ENCODE measurements at places on chromosomes 12 and 14.
A peak's percentile ranks its signal among the peaks of the same experiment; 100 is the strongest.

GRCh38 chr12:130320536-130320935 lies 17.2 kb upstream of the PIWIL1 start:
- DNase-seq: no peak

- DNase-seq: peak; percentile 90
Measured at GRCh38 chr12:124906606-124907261, 7.7 kb downstream of the UBC start.

- peak; percentile 64 for DNase-seq
Measured at GRCh38 chr14:26606729-26607312, 9.0 kb upstream of the NOVA1 start.

DNA sequence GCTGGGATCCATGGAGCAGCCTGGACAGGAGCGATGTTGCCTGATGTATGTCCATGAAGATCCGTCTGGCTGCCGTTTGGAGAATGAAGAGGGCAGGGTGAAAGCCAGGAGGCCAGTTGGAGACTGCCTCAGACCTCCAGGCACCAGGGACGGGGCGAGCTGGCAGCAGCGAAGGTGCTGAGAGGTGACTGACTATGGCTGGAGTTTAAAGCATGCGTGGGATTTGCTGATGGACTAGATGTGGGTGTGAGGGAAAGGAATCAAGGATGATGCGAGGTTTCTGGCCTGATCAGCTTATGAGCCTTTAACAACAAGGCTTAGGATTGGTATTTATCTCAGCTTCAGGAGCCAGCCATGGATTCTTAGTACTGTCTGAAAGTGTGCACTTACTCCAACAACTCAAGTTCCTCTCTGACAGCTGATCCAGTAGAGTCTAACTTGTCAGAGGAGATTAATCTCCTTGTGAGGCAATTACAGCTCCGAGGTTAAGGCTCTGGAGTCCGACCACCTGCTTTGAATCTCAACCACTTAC lies 49.4 kb downstream of the DYNC1H1 start:
- DNase-seq: no peak

- DNase-seq: peak; percentile 7
Measured at GRCh38 chr14:90040411-90040810, 21.4 kb upstream of the KCNK13 start.

DNA sequence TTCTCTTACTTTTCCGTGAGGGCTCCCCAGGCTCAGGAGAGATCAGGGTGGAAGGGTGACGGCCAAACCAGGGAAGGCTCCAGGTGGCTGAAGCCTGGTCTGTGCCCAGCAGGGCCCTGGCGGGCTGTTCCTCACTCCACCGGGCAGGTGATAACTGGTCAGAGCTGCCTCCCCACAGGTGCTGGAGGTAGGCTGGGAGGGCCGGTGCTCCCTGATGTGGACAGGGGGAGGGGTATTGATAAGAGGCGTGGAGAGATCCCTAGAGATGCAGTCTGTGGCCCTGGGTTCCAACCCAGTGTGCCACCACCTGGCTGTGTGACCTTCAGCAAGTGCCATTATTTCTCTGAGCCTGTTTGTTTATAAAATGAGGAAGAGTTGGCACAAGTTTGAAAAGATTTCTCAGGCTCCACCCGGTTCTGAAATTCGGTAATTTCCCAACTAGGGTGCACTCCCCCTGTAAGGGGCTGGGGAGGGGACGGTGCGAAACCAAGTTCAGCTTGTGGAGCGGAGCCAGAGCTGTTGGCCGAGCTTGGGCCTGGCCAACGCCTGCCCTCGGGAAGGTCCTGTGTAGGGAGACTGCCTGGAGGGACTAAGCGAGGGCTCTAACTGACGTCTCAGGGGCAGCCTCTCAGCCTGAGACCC lies 1.0 kb upstream of the NR4A1 start:
- DNase-seq: no peak

DNA sequence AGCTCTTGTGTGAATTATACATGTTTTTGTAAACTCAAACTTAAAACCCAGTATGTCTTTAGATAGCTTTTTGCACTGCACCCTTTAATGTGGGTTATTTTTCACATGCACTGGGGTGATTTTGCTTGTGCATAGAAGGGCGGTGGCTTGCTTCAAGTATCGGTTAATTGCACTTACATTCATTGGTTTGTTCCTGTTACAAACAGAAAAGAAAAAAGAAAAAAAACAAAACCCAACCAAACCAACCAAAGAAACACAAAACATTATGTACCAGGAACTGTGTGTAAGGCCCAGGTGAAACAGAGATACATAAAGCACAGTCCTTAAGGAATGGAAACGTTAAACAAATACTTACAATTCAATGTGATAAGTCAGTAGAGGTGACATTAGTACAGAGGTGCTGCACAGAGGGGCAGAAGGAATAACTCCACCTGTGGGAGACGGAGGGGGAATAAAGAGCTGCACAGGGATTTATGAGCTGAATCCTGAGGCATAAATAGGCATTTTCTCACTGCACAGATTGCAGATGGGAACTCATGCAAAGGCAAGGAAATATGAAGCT lies 151.4 kb downstream of the KTN1 start:
- no peak for DNase-seq

DNA sequence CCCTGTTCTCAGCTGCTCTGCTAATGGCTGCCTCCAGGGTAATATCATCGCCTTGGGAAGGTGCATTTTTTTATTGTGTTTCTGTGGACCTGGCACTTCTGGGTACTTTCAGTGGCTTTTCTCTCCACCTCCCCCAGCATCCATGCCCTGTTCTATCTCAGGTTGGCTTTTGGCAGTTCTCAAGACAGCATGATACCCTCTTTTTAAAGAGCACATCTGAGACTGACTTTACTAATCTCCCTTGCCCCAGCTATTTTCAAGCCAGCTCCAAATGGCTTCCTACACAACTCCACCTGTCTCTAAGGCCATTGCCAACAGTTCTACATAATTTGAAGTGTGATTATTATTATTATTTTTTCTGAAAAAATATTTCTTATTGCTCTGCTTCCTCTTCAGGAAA lies 39.1 kb downstream of the CCDC175 start:
- DNase-seq: no peak

- no peak for DNase-seq
Measured at GRCh38 chr12:111993292-111994150, 19.4 kb downstream of the TMEM116 start.

DNA sequence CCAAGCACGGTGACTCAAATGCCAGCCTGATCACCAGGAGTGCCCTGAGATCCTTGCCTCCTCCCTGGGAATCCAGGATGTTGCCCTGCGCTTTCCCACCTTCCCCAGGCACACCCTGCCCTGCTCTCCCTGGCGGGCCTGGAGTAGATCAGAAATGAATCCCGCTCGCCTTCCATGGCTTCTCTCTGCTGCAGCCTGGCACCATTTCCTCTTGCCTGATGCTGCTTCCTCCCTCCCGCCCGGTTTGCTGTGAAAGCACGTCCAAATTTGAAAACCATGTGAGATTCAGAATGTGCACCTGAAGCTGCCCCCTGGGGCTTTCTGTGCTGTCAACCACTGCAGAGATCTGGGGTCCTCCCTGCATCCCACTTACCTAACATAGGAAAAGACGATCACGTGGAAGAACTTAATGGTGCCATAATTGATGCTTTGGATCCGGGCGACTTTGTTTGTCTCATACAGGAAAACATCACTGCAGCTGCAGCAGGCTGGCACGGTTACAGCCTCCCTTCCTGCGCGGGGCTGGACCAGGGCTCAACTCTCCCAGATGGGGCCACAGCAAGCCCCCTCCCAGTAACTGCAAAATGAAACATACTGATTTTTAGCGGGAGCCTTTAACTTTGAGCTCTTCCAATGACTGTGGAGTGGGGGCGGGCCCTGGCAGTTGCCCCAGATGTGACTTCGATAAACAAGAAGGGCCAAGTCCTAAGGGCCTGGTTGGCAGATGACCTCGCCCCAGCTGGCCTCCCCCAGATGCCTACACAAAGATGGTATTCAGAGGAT lies 24.9 kb upstream of the C12orf76 start:
- no peak for DNase-seq

- peak; percentile 29 for DNase-seq
Measured at GRCh38 chr14:51219473-51220448, 20.3 kb upstream of the TMX1 start.

GRCh38 chr12:29008786-29009185 lies 140.3 kb upstream of the FAR2 start:
- DNase-seq: no peak

DNA sequence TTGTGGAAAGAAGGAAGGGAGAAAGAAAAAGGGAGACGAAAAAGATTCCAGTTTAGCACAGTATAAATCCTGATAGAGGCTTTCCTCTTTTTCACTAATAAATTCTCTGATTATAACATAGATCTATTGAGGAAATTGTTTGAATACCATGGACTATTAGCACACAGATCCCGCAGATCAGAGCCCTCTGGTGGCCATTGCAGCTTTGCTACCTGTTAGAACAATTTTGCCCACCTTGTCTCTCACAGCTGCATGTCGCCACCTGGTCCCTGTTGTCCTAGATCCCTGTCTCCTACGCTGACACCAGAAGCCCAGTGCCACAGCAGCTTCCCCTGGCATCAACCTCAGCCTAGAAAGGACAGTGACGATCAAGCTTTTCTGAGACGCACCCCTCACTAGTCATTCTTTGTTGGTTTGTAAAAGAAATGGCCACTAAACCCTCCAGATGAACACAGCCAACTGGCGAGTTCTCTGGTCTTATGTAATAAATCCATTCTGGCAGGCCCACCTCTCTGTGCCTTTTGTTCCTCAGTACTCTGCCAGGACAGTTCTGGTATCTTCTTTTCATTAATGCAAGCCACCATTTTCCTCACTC lies 9.9 kb downstream of the GPHB5 start:
- DNase-seq: peak; percentile 8

GRCh38 chr12:110338754-110339153 lies 57.7 kb downstream of the ATP2A2 start:
- no peak for DNase-seq

DNA sequence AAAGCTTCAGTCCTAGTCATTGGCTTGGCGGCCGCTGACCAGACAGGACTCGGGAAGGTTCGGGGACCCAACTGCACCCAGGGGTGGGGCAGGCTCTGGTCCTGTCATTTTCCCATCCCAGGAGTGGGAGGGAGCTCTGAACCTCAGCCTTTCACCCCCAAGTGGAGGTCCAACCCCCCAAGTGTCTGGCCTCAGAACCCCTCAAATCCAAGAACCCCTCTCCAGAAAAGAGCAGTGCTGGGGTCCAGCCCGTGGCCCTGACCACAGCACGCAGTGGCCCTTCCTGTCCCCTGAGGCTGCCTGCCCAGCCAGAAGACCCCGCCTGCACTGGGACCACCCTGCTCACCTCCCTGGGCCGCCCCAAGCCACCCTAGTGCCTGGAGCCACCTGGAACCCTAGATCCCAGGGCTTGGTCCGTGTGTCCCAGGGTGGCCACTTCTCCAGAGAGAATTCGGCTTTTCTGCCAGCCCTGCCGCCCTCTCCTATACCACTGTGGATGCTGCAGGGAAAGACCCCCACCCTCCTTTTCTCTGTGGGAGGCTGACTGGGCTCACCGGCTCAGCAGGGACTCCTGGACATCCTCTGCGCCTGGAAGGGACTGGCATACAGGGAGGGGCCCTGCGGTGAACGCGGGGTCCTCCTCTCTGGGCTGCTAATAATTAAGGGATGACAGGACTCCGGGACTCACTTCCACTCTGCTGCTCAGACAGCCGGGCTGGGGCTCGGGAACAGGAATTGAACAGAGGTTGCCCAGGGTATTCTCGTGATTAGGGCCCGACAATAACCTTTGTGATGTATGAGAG lies 326.9 kb upstream of the SFSWAP start:
- no peak for DNase-seq

DNA sequence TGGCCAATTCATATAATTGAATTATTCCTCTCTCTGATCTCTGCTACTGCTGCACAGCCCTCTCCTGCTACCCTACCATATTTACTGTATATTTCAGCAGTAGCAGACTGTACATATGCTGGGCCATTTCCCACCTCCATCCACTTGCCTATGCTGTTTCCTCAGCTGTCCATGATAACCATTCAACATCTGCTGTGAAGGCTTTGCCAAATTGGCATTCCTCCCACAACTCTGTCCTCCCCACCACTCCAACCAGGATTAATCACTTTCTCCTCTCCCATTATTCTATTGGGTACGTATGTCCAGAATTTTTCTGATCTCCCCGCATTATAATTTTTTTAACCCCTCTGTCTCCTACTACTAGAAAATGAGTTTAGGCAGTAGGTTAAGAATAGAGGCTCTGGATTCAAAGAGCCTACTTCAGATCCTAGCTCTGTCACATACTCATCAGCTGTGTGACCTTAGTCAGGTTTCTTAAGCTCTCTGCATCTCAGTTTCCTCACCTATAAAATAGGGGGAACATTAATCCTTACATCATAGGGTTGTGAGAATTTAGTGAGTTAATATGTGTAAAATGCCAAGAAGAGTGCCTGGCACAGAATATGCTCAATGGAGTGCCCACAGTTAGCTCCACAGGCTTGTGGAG lies 123.3 kb downstream of the KICS2 start:
- DNase-seq: peak; percentile 86

DNA sequence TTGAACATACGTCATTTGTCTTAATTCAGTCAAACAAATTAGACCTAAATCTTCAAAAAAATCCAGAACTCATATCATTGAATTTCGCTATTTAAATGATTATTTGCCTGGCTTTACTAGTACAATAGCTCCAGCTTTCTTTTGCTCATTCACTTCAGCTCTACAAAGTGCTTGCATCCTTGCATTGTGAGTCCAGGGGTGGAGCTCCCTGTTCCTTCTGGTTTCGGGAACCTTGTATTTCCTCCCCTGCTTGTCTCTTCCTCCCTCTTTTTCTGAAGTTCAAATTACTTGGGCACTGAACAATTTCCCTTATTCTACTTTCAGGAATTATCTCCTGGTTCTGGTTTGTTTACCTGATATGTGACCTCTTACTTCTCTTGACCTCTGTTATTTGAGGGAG lies 58.1 kb upstream of the KITLG start:
- DNase-seq: peak; percentile 12

DNA sequence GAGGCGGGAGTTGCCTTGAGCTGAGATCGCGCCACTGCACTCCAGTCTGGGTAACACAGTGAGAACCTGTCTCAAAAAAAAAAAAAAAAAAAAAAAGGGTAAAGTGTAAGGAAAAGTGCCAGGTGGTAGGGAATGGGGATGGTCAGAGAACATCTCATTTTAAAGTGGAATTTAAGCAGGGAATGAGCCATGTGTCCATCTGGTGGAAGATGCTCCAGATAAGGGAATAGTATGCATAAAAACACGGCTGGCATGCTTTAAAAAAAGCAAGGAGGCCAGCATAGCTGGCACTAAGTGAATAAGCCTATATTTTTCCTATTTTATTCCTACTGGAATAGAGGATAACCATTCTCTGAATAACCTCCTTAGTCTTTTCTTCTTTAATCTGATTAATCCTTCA lies 33.7 kb downstream of the FAM186A start:
- DNase-seq: no peak

DNA sequence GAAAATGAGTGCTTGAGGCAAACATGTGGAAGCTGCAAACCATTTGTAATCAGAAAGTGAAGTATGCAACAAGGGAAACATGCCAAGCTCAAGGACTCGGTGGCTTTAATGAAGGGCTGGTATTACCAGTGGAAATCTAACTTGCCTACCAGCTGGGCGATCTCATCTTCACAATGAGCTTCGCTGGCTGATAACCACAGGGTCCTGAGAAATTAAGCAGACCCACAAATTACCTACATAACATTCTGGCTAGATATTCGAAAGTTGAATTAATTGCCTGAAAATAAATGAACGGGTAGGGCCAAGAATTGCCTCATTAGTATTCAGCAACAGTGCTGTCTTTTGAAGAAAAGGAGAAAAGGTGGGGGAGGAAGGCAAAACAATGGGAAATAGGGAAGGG lies 439.4 kb downstream of the PDZRN4 start:
- no peak for DNase-seq

Data from fibroblast of upper back skin (primary cell).